Left ventricle myocardium superior (tissue), 1 donor: ENCODE measurements at places on chromosomes 13 and 19.

DNA sequence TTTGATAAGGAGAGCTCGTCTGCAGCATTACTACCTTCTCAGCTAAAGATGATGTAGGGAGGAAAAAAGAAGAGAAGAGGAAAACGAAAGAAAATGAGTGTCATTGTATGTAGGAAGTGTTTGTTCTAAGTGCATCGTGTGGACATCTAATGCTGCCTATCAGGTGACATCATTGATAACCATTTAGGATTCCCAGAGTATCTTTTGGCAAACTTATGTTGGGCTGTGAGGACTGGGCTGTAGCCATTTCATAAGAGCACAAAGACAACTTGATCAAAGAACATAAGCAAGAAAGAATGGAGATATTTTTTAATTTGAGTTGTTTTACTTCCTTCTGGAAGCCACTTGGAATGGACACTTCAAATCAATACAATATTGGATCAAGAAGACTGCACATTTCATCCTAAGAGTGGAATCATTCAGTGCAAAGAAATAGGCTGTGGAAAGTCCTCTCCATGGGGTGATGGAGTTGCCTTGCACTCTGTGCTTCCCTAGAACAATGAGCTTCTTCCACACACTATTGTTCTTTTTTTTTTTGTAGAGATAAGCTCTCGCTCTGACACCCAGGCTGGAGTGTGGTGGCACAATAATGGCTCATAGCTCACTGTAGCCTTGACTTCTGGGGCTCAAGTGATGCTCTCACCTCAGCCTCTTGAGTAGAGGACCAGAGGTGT, 52.4 kb upstream of the UBL3 start:
- DNase-seq = no peak

GRCh38 chr19:54905421-54905802, 536 bp upstream of the NCR1 start:
- no peak for DNase-seq

- no peak for DNase-seq
These were observed 5.0 kb downstream of the ELAVL3 start for GRCh38 chr19:11475861-11476260.

- DNase-seq = no peak
These were observed 268.7 kb downstream of the SHISA2 start for GRCh38 chr13:25783076-25783475.

DNA sequence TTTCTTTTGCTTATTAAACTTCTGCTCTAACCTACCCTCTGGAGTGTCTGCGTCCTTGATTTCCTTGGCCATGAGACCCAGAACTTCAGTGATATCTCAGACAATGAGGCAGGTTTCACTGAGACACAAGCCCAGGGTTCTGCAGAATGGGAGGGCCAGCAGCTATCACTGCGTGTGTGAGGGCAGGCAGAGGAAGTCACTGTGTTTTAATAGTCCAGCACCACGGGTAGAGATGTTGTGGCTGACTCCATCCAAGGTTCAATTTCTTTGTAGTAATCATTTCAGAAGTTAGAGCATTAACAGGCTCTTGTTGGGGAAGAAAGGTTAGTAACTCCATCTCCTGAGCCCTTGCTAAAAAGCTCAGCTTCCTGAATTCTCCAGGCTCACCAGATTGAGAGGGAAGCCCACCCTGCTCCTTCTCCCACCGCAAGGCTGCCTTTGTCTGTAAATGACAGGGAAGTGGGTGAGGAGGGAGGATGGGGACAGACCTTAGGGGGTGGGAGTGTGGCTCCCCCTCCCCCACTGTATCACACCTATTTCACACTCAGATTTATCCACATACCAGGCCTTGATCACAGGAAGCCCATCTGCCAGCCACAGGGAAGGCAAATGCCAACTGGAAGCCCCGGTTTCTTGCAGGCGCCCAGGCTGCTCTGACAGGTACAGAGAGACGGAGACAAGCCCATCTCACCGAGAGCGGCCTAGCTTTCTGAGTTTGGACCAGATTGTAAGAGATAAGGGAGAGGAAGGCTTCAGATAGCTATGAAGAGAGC, 2.1 kb downstream of the C19orf12 start:
- DNase-seq = no peak

DNA sequence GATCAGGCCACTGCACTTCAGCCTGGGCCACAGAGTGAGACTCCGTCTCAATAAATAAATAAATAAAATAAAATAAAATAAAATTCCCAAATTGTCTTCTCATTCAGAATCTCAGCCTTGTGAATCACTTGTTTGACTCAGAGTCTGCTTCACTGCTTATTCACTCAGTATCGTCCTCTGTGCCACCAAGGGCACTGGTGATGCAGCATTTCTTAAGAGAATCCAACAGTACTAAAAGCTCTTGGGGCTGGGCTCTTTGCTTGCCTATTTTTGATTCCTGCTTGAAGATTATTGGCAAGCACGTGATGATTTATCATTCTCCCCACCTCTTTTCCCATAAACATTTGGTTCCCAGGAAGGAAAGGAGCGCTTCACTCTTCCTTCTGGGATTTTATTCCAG, 54.8 kb upstream of the HMGB1 start:
- DNase-seq = no peak

- no peak for DNase-seq
These were observed 17.4 kb downstream of the KLK2 start for GRCh38 chr19:50890422-50891252.

DNA sequence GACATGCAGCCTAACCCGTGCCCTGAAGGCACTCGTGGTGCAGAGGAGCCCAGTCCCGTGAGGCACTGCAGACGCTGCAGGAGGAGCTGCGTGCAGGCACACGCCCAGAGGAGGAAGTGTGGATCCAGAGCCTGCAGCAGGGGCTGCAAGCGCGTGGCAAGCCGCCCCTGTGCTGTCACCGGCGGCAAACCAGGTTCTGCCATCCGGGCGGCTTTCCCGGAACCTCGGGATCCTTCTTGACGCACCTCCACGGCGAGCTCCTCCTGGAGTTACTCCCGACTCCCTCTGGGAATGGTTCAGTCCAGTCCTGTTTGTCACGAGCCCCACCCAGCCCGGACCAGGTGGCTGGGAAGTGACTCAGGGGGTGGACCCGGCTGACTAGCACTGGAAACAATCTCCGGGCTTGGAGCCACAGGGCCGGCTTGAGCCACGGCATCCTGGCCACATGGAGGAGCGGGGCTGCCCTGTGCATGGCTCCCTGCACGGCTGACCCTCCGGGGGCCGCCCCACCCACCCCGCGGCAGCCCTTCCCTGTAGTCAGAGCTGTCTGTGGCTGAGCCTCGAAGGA, 10.2 kb downstream of the DPP9 start:
- DNase-seq = peak; percentile 89
